Bone marrow (tissue), 2 donors: ENCODE measurements at places on chromosomes 5 and 9.

GRCh38 chr5:115544043-115544435, 536 bp downstream of the FEM1C start:
- peak; percentile 66 for DNase-seq

GRCh38 chr5:123876276-123876790, 364.4 kb downstream of the CSNK1G3 start:
- DNase-seq = no peak

GRCh38 chr9:112072721-112073638, 102.1 kb downstream of the SUSD1 start:
- DNase-seq = no peak

- no peak for DNase-seq
Observed at GRCh38 chr5:88688156-88688983, 194.6 kb downstream of the MEF2C start.

DNA sequence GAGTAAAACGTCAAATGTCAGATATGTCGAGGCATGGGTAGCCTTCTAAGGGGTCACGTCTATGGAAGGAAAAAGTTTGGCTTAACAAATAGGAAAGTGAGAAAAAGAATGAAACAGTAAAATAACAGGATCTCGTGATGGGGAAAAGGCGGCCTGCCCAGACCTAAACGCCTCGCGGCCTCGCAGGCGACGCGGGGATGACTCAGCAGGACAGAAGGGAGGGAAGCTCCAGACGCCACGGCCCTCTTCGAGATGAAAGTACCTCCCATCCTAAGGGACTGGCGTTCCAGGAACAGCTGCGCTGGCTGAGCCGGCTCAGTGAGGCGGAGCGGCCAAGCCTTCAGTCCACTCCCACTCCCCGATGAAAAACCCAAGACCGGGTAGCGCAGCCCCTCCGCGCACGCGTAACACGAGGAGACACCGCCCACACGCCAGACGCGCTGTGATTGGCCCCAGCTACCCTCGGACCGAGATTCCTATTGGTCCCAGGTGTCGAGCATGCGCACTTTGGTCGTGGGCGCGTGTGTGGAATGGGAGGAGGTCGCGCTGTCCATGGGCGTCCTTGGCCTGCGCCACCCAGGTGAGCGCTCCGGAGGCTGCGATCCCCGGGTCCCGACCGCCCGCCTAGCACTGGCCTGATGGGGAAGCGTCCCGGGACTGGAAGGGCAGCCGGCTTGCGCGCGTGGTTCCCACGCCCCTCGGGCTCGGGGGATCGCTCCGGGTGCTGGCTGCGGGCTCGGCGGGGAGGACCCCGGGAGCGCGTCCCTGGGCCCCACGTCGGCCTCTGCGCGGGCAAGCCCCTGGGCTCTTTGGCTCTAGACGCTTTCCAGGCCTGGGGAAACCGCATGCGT, 588.5 kb downstream of the MTRR start:
- DNase-seq = peak; percentile 58

DNA sequence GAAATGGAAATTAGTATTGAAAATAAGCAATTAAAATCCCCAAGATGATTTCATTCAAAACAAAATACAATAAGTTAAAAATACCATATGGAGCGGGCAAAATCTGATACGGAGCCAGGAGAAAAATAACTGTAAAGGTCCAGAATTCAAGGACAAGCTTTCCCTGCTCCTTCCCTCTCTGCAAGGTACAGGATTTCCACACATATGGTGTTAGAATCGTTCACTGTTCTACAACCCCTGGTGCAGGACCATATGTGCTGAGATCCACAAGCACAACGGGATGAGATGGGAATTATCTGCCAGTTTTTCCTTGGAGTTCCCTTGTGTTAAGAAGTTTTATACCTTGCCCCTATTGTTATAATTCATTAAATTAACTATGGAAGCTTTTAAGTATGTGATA, 94.7 kb upstream of the DMAC1 start:
- no peak for DNase-seq
